Stimulated activated CD4-positive, alpha-beta T cell treated with anti-CD3 and anti-CD28 coated beads, Interleukin-12 subunit alpha, Interleukin-12 subunit beta, amount 100 ng/mL, for 24 hours (primary cell): ENCODE measurements at places on chromosomes 7 and 10.

DNA sequence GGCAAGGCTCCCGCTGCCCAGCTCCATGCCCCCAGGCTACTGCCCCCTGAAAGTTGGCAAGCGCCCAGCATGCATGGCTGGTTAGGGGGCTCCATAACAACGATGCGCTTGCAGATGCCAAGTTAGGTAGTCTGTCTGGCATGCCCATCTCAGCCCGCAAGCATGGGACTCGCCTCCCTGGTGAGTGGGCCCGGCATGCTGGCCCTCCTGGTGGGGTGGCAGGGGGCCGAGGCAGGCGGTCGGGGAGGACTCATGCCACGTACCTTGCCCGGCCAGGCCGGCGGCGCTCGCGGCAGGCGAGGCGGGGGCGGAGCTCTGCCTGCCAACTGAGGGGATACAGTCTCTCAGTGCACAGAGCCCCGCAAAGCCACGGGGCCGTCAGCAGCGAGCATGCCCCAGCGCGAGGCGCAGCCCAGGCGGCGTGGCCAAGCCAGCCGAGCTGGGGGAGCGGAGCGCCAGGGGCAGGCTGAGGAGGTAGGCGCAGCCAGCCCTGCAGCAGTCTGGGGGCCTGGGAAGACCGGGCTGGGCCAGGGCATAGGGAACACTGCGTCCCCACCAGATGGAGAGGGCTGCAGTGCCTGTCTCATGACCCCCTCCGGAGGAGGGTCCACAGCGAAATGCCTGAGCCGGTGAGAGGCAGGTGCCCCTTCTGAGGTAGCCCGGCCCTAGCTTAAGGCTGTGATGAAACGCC lies 28.0 kb upstream of the NDST2 start:
- no peak for DNase-seq

DNA sequence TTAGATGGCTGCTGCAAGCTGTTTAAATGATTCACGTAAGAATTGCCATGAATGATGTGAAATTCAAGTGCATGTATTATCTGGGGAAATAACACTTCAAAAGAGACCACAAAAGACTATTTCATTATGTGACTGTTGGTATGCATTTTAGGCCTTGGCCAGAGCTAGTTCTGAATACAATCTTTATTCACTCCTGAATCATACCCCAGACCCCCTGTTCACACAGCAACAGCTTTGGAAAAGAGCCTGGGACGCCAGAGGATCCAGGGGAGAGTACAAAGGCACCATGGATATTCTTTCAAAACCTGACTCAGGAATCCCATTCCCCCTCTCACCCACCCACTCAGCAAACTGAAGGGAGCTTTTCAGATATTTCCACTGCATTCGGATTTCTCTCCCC lies 377.1 kb upstream of the DPP6 start:
- no peak for DNase-seq

GRCh38 chr10:67612577-67613537 lies 83.1 kb downstream of the CTNNA3 start:
- no peak for DNase-seq

GRCh38 chr7:37916673-37917660 lies at the start of gene SFRP4:
SFRP4 (minus strand) TSS chr7:37916817; CDS start chr7:37916537, 280 bp downstream.
- DNase-seq = no peak

- DNase-seq = peak; percentile 70
Measured at GRCh38 chr7:155598810-155599210, 45.7 kb upstream of the RBM33 start.

GRCh38 chr10:114766470-114766869 lies 55.1 kb upstream of the FHIP2A start:
- no peak for DNase-seq

DNA sequence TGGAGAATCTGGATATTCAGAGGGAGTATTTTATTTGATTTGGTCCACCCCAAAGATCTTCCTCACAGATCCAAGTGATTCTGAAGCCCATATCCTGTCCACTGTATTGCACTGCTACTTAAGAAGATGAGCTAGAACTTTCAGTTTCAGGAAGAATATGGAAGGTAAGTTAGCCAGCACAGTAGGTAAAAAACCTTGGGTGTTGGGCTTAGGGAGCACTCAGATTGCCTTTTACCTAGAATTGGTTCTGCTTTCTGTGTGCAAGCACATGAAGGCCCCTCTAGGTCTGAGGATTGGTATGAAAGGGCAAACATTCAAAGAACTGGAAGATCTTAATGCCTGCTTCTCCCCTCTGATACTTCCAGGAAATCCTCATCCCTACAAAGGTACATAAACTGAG lies 146.7 kb upstream of the COL1A2 start:
- no peak for DNase-seq

DNA sequence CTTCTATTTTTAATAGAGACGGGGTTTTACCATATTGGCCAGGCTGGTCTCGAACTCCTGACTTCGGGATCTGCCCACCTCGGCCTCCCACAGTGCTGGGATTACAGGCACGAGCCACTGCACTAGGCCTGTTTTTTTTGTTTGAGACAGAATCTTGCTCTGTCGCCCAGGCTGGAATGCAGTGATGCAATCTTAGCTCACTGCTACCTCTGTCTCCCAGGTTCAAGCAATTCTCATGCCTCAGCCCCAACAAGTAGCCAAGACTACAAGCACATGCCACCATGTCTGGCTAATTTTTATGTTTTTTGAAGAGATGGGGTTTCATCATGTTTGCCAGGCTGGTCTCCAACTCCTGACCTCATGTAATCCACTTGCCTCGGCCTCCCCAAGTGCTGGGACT lies 73.7 kb downstream of the TYW1B start:
- no peak for DNase-seq

DNA sequence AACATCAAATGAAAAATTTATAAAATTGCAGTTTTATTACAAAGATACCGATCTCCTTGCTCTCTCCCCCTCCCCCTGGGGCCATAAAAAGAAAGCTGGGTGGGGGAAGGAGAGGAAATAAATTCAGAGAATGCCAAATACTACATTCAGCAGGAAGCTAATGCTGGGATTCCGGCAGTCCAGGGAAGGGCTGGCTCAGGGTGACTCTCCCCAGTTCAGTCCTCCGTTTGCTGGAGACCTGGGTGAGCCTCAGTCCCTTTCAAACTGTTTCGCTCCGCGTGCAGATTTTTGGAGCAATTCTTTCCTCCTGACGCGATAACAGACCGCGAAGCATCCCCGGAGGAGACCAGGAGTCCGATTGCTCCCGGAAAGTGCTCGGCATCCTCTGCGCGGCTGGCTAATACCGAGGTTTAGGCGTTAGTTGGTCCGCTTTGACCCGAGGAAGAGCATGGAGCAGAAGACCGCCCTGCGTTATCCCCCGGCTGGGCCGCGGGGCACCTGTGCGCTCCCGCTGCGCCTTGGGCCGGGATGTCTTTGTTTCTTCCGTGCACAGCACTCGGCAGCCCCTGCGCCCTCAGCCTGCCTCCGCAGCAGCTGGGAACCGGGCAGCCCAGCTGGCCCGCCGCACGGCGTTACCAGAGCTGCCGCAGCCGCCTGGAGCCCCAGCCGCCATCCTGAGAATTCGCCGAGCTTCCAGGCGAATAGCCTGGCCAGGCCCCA lies 3.9 kb upstream of the HOXA2 start:
- no peak for DNase-seq

GRCh38 chr7:141444961-141445360 lies 106.2 kb upstream of the AGK start:
- DNase-seq = no peak

GRCh38 chr10:62619413-62619738 lies 185.1 kb upstream of the ADO start:
- DNase-seq = no peak

DNA sequence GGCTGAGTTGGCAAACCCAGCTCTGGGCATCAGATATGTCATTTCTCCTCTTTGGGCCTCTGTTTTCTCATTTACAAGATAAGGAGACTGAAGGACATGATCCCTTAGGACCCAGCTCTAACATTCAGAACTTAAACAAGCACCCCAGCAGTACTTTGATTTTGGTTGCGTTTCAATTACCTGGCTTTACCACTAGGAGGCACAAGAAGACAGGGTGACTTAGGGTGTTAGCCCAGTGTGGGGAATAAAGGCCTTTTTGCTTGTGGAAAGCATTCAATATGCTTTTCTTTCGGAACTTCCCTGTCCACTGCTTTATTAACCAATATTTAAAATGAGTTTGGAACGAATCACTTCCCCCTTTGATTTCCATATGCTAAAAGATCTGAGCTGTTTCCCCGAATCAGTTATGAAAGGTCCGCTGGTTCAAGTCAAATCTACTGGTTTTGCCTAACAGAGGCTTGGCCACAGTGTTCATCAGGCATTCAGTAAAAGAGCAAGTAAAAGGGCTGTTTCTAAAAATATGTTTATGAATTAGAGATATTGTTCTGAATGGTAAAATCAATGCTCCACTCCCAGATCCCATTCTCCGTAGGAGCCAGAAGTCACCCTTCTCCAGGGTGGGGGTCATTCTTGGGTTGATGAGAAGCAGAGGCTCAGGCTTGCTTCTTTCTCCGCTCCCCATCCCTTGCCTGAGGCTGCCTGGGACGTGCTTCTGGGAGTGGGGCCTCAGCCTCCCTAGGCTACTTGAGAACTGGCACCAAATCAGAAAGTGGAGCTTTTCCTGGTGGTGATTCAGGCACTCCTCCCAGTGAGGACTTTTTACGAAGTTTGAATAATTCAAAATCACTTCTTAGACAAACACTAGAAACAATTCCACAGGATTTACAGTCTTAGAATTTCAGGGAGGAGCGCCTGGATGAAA lies 105.5 kb downstream of the MYOF start:
- no peak for DNase-seq

DNA sequence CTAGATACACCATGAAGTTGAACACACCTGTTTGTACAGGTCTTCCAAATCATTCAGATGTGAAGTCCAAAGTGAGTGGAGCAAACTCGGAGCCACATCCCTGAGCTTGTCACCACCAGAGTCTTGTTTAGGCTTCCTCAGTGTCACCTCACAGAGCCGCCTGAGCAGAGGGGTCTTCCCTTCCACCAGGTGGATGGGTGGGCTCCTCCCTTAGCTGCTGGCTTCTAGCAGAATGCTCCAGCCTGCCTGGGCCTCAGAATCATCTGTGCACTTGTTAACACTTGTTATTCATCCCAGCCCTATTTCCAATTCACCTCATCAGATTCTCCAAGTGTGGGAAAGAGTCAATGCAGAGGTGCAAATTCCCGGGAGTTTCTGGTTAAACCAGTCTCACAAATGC lies 32.5 kb downstream of the C10orf71 start:
- no peak for DNase-seq

DNA sequence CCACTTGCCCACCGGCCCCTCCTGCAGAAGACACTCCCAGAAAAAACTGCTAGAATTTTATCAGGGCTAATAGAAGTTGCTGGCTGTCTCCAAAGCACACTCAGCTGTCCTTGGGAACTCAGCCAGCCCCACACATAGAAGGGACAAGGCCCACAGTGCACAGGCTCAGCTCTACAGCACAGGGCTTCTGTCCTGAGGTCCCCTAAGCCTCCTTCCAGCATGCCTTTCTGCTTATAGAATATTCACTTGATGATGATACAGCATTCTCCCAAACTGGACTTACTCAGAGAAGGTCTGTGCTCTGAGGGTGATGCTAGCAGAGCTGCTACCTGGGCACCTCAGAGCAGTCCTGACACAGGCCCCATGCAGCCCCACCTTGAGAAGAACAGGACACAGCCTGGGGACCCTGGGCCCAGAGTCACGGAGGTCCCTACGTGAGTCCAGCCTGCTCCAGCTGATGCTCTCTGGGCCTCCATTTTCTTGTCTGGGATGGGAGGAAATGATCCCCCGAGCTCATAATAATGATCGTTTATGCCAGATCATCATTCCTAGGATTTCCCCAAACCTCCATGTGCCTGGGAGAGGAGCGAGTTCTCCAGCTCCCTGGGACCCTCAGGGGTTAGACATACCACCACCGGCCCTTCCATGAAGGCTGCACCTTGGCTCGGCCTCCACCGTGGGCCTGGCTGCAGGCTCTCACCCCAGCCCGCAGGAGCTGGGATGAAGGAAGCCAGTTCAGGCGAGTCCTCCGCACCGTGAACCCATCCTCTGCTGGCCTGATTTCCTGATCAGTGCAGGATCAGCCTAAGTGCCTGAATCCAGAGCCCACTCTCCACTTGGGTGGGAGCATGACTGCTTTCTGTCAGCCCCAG lies 145.6 kb downstream of the ZNF248 start:
- no peak for DNase-seq

GRCh38 chr10:64733980-64734379 lies 1212.8 kb downstream of the REEP3 start:
- DNase-seq = no peak

DNA sequence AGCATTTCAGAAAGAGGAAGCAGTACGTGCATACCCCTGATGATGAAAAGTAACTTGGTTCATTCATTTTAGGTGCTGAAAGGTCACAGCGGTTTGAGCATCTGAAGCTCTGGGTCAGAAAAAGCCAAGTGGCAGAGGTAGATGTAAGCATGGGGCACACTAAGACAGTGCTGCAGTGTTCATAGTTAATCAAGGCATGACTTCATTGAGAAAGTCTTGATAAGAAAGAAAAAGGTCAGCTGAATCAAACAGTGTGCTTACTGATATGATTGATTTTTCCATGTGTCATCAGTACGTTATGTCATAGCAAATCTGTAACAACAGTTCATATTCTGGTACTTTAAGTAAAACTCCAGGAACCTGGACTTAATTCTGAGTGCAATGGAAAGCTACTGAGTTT lies 107.7 kb upstream of the PCLO start:
- DNase-seq = no peak

GRCh38 chr7:141562036-141562435 lies 10.8 kb downstream of the AGK start:
- DNase-seq = no peak

- DNase-seq = no peak
Measured at GRCh38 chr7:123271856-123272255, 72.1 kb upstream of the SLC13A1 start.

- no peak for DNase-seq
Measured at GRCh38 chr10:133032976-133033741, 54.6 kb upstream of the ADGRA1 start.

DNA sequence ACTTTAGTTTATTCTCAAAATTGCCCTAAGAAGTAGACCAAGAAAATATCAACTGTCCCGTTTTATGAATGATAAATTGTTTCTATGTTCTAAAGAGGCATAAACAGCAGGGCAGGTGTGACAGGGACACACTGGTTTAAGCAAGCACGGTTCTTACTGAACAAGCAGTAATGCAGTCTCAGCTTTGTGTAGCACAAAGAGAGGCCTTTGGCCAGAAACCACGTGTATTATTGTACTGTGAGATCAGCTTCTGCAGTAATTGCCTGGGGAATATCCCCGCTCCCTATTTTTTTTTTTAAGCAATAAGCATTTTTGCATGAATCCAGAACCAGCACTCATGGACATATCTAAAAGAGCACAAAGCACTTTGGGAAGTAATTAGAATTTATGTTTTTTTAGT lies 255.4 kb downstream of the WDR11 start:
- DNase-seq = no peak

DNA sequence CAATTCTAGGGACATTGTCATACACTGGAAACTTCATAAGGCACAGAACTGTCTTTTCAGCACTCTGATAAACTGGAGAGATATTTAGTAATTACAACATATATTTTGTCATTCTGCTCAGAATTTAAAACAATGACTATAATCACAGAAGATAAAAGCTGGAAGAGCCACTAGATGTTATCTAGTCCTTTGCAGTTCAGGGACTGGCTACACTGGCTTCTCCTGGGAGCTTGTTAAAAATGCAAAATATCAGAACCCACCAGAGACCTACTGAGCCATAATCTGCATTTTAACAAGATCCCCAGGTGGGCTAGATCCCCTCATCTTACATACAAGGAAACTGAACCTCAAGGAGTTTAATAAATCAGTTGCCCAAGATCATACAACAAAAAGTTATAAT lies 32.3 kb downstream of the IDE start:
- DNase-seq = no peak
